ENCODE measurements at places on chromosomes 11 and 22.

DNA sequence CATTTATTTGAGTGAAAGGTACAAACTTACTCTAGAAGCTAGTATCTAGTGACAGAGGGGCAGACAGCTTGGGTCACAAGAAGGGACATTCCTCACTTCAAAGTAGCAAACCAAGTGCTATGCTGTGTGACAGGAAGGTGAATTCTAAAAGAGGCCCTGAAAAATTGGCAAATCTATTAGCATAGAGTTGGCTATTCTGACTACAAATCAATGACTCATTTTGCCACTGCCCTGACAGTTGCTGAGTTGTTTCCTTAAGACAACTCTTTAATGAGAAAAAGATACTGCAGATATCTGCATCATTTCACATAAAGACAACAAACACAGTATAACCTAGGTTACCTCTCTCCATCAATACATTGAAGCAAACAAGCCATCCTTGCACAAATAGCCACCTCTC is 524.0 kb upstream of the LRRC4C start:
- no peak for DNase-seq

GRCh38 chr22:37151401-37151800 is 1.7 kb upstream of the IL2RB start:
- no peak for DNase-seq

DNA sequence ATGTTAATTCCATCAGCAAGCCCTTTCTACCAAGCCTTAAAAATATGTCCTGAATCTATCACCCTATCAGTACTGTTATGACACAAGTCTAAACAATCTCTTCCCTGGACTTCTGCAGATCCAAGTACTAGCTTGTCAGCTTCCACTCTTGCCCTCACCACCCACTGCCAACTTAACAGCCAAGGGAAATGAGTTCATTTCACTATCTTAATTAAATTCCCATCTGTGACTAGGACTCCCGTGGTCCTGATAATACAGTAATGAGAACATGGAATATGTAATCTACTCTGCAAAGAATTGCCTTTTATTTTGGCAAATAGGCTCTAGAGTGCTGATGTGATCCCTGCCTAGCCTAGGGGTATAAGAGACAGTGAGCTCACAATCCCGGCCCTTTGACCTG is 10.1 kb downstream of the UBQLN3 start:
- no peak for DNase-seq

DNA sequence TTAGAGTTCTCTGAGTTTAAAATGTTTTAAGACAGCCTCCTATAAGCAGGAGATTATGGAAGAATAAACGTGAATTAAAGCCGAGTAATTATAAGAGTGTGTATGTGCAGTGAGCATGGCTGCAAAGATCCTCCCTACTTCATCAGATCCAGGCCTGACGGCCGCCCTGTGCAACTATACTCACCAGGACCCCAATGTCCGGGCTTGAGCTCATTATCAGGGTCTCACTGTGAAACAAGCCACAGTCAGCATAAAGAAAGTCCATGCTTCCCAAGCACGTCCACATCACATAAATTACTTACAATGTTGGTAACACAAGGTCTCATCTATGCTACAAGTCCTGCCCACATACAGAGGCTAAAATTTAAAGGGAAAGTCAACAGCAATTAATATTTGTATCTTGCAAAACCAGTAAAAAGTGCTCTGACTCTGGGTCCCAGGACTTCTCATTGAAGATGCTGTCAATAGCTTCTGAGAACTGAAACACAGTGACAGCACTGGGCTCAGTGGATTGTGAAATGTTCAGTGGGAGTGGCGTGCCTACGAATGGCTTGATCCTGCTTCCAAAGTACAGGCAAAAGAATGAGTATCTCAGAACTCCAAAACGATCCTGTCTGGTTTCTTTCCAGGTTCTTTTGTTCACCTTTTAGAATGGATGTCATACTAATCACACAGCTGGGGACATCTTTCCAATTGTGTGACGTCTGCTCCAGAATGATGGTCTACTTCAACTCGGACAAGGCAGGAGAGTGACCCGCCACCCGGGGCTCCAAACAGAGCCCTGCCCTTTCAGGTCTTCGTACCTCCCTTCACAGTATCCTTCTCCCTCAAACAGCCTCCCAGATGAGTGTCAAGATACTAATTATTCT is 72.1 kb upstream of the ARFGAP3 start:
- DNase-seq, result no peak

DNA sequence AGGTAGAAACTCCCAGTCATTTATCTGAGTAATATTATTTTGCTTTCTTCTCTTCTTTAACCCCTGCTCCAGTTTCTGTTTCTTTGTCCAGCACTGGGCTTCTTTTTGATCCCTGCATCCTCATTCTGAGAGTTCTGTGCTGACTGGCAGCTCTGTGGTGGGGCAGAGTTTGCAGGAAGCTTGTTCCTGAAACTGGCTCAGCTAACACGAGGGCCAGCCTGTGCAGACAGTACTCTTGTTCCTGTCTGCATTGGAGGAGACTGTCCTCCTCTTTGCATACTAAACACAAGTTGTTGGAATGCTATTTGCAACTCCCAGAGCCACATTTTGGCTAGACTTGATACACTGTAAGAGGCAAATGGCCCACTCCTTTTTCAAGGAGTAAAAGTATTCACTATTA is 93.1 kb upstream of the HORMAD2 start:
- no peak for DNase-seq

DNA sequence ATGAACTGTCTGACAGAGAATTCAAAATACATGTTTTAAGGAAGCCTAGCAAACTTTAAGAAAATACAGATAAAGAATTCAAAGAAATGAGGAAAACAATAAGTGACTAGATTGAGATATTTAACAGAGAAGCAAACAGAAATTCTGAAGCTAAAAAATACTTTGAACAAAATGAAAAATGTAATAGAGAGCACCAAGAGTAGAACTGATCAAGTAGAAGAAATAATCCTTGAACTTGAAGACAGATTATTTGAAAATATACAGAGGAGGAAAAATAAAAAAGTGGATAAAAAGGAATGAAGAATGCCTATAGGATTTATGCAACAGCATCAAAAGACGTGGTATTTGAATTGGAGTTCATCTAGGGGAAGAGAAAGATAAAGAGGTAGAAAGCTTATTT is 101.9 kb upstream of the OR4B1 start:
- DNase-seq, result no peak

- no peak for DNase-seq
Observed at GRCh38 chr22:26553056-26553752, 36.7 kb downstream of the TPST2 start.

DNA sequence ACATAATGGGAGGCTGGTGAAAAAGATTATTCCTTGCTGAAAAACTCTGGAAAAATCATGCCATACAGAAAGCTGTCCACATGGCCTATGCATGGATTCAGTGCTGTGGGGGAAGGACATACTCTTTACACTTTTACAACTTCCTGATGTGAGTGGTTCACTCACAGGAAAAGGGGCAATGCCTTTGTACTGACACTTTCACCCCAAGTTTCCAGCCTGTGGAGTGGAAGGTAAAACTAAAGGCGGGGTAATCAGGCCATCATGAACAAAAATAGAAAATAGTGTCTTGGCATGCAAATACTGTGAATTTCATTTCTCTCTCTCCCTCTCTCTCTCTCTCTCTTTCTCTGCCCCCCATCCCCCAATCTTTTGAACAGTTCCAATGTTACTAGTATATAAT is 281.8 kb downstream of the ETS1 start:
- no peak for DNase-seq

DNA sequence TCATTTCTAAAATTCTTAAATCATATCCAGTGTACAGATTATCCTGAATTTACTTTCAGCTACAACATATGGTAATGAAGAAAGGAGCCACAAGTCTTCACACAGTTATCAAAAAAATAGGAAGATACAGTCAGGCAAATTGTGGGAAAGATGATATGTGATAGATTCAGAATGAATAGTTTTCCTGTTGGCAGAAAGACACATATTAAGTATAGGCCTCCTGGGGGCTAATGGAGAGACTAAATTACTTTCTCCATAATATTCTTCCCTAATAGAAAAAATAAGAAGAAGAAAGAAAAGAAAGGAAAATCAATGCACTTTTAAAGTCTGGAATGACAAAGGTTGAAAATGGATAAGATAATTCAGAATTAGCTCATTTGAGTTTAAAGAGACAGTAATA is 2073.5 kb downstream of the LRRC4C start:
- no peak for DNase-seq

- no peak for DNase-seq
Observed at GRCh38 chr22:28142361-28142961, 223.4 kb upstream of the PITPNB start.

- DNase-seq, result no peak
Observed at GRCh38 chr11:43547430-43547831, 133.1 kb upstream of the HSD17B12 start.

- no peak for DNase-seq
Observed at GRCh38 chr11:108752297-108752751, 87.5 kb downstream of the DDX10 start.

GRCh38 chr11:125494974-125495725 is 915 bp downstream of the FEZ1 start:
- DNase-seq, result no peak

DNA sequence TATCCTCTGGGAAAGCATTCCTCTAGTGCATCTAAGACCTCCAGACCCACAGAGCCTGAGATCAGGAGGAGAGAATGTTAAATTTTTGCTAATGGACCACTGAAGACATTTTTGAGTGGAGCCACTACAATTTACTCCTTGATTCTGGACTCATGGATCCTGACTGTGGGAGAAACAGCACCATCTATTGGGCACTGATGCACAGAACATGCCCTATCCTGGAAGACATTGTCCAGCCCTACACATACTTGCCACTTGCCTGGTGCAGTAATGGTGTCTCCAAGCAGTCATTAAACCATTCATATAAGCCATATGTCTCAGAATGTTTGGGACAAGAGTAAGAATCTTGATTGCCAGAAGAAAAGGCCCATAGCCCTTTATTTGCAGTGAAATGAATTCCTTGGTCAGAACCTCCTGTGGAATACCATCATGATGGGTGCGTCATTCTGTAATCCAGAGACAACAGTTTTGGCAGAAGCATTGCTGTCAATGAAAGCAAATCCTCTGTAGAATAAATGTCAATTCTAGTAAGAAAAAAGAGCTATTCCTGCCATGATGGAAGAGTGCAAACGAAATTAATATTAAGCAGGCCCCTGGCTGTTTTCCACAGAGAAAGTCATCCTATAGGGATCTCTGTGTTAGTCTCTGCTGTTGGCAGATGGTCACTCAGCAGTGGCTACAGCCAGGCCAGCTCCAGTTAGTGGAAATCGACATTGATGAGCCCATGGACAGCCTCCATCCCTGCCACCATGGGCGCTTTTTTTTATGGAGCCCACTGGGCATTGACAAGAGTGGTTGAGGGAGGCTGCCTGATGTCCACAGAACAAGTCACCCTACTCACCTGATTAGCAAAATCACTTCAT is 43.5 kb downstream of the GGTLC2 start:
- peak; percentile 11 for DNase-seq

- DNase-seq, result no peak
Observed at GRCh38 chr22:26949193-26949592, 291.8 kb downstream of the MIAT start.

- no peak for DNase-seq
Observed at GRCh38 chr11:56911312-56911711, 77.4 kb upstream of the OR5AK2 start.

GRCh38 chr11:15374418-15374817 is 259.7 kb downstream of the INSC start:
- DNase-seq, result no peak

GRCh38 chr22:44436736-44437135 is 61.3 kb downstream of the RTL6 start:
- DNase-seq, result no peak

GRCh38 chr22:19931514-19931913 is 10.1 kb upstream of the COMT start:
- DNase-seq, result no peak

DNA sequence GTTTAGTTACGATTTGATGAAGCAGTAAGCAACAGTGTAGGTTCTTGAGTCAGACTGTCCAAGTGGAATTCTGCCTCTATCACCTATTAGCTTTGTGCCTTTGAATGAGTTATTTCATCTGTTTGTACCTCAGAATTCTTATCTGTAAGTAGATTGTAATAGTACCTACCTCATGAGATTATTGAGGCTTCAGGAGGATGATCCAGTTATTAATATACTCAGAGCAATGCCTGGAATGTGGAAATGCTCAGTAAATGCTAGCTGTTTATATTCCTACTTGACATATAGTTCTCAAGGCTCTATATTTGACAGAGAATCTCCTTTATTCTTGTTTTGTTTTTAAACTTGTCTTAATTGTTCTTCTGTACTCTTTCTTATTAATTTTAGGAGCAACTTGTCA is 70.1 kb downstream of the SFI1 start:
- no peak for DNase-seq

- DNase-seq, result no peak
Observed at GRCh38 chr11:57597461-57597915, at the start of gene SERPING1. TSS of gene SERPING1 (plus strand) at chr11:57597685. CDS start at chr11:57598271, 586 bp downstream.

GRCh38 chr11:13294771-13295579 is 17.4 kb downstream of the BMAL1 start:
- DNase-seq, result no peak

- DNase-seq, result no peak
Observed at GRCh38 chr11:12800032-12800671, 125.9 kb downstream of the TEAD1 start.

DNA sequence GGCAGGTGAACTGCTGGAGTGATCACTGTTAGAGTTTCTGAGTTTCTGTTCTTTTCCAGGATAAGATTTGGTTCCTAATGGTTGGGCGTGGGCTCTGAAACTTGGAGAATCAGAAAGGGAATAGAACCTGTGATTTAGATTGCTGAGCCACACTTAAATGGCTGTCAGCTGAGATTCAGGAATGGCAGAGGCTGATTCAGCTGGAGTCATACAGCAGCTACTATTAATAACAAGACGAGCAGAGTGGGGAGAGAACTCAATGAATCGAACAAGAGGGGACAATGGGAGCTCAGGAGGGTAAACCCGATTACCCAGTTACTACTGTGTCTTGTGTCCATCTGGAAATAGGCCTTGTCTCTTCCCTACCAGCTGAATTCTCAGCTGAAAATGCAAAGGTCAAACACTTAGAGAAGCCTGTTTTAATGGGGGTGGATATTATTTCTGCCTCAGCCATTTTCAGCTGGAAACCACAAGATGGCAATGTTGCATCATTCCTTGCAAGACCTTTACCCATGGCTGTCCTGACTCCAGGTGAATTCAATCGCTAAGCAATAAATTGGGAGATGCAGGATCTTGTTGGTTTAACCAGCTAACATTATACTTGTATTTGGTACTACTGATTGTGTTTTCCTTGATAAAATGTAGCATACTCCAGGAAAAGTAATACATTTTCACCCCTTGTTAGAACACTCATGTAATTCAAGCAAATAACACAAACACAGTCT is 104.5 kb upstream of the RAG2 start:
- no peak for DNase-seq

DNA sequence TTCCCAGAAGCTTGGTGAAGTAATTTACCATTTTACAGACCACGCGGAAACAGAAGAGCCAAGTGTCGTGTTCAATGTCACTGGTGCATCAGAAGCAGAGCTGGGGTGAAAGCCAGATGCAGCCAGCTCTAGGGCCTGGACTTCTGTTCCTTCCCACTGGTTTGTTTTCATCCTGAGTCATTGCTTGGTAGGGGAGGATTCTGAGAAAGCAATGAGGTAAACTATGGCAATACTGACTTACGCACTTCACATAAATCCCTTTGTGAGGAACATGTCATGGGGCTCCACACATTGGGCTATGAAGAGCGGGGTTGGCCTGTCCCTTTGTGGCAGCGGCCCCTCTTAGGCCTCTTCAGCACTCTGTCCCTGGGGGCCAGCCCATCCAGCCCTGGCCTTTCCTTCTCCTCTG is 52.4 kb upstream of the RBFOX2 start:
- no peak for DNase-seq

GRCh38 chr22:25050566-25050965 is 98.0 kb downstream of the KIAA1671 start:
- no peak for DNase-seq
